ENCODE measurements at places on chromosomes 16 and 17.
A peak's percentile ranks its signal among the peaks of the same experiment; 100 is the strongest.

DNA sequence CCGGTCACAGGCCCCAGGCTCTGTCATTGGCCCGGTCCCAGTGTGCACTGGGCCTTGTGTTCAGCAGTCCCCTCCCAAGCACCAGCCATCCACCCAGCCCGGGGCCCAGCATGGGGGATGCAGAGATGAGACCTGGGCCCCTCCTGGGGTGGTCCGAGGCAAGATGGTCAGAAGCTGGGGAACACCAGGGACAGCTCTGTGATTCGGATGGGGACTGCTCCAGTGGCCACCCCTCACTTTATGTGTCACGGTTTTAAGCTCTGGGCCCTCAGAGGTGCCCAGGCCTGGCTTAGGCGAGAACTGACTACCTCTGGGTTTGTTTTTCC is 92.0 kb upstream of the PLCG2 start:
- no peak for DNase-seq

DNA sequence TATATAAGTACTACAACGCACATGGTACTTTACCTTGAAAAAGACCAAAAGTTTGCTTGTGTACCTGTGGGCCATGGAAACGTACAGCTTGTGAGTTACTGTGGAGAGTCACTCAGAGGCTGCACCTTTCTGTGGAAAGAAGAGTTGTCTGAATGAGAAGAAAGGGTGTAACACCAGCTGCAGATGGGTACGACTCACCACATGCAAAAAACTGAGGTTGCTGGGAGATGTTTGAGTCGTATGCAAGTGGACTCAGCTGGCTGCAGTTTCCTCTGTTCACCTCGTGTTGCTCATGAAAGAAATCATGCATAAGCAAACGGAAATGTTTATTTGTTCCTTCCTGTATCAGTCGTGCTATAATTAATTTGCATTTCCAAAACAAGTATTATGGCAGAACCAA is 22.4 kb upstream of the DYNLRB2 start:
- no peak for DNase-seq

DNA sequence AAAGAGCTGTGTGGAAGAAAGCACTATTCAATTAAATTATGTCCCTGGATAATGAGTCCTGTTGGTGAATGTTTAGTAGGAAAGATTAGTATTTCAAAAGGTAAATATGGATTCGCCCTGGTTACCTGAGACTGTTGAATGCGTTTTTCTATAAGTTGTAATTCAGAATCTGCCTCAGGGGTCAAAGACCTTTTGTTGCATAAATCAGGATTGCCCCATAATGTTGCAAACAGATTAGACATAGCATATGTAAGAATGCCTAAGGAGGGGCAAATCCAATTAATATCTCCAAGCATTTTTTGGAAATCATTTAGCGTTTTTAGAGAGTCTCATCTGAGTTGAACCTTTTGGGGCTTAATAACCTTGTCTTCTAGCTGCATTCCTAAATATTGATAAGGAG is 70.1 kb upstream of the ARL4D start:
- no peak for DNase-seq

DNA sequence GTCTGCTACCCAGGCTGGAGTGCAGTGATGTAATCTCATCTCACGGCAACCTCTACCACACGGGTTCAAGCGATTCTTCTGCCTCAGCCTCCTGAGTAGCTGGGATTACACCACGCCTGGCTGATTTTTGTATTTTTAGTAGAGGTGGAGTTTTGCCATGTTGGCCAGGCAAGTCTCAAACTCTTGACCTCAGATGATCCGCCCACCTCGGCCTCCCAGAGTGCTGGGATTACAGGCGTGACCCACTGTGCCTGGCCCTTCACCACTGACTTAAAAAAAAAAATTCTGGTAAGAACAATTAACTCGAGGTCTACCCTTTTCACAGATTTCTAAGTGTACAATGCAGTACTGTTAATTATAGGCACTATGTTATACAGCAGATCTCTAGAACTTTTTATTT is 279.4 kb downstream of the PARN start:
- no peak for DNase-seq

DNA sequence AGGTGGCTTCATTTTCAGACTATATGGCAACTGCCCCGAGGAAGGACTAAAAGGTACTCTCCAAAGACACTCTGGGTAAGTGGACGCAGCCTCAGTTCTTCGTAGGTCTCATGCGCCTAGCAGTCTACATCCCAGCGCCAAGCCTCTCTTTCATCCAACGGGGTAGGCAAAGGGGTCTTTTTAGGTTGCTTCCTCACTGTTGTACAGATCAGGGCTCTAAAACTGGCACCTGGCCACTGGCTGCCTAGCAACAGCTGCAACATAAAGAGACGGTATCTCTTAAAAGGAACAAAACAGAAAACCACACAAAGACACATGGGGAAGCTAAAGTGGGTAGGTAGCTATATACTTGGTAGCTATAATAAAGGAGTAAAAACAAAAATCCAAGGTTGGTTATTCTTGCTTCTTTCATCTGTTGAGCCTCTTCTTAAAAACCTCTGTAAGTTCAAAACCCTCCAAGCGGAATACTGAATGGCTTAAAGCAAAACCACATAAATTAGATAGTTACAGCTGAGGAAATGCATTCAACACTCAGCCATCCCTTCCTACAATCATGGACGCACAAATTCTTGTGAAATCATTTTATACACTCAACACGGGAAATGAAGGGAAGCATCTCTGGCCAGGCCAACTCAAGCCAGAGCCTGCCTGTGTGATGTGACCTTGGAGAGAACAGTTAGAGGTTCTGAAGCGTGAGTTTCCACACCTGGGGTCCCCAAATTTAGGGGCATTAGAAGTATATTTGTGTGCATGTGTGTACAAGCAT is 22.7 kb downstream of the CYTH1 start:
- no peak for DNase-seq

DNA sequence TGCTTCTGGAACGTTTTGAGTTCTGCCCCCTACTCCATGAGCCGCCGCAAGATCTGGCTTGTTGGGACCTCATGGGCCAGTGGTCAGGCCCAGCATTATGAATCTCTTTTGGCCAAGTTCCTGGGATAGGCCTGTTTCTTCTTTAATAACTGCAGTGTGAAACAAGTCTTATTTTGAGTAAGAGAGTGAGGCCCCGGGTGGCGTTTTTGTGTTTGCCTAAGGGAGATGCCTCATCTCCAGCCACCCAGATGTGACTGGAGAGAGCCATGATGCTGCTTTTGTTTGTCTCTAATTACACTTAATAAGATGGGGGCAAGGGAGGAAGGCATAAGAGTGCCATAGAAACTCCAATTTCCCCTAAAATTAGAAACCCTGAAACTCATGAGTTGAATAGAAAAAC is 39.8 kb downstream of the KSR1 start:
- DNase-seq, result no peak

- DNase-seq, result no peak
Observed at GRCh38 chr16:84175350-84176081, 11.3 kb downstream of the TAF1C start.

DNA sequence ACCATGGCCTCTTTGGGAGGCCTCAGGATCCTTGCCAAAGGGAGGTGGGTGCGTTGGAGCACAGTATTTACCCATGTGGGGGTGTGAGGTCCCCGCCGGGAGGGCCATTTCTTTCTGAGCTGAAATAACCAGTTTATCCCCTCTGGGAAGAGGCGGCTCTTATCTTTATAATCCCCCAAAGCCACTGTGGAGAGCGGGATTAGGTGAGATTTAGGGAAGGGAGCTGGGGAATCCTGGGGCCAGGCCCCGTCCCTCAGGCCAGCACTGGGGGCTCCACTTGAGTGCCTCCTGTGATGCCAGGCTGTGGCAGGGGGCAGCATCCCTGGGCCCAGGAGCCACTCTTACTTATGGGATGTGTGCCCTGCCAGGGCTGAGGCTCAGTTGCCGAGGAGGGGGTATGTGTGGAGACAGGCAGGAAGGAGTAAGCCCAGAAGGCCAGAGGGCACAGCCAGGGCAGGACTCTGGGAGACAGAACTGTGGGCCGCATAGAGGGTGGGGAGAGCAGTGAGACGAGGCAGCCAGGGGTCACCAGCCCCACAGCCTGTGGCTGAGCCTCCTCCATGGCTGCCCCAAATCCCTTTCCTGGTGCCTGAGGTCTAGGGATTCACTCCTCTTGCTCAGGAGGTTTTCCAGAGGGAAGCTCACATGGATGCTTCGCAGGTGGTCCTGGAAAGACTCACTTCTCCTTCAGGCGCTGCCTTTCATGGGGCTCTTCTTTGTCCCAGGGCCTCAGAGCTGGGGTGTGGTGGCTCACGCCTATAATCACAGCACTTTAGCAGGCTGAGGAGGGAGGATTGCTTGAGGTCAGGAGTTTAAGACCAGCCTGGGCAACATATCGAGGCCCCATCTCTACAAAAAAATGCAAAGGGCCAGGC is 25.0 kb downstream of the TMEM94 start:
- DNase-seq, result peak; percentile 89

- no peak for DNase-seq
Observed at GRCh38 chr16:10033556-10033955, 148.7 kb downstream of the GRIN2A start.

DNA sequence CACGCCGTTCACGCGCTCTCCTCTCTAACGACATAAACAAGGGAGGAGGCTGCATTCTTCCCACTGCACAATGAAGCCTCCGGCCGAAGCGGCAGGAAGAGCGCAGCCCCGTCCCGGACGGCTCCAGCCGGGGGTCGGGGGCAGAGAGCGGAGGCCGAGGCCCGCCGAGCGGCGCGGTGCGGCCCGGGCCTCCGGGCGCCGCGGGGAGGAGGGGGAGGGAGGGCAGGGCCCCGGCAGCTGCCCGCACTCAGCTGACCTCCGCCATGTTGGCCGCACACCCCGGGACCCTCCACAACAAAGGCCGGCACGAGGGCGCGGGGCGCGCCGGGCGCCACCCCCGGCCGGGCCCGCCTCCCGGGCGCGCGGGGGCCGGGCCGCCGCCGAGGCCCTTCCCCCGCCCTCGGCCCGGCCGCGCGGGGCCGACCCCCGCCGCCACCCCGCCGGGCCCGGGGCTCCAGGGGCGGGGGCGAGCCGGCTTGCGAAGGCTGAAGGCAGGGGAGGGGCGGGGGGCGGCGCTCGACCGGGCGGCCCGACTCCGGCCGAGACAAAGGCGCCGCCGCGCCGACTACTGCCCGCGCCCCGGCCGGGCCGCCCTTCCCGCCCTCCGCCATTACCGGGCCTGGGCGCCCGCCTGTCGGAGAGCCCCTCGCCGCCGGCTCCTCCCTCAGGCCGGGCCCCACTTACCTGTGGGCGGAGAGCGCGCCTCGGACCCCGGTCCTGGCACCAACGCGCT is 527 bp downstream of the SIAH1 start:
- DNase-seq, result peak; percentile 68

DNA sequence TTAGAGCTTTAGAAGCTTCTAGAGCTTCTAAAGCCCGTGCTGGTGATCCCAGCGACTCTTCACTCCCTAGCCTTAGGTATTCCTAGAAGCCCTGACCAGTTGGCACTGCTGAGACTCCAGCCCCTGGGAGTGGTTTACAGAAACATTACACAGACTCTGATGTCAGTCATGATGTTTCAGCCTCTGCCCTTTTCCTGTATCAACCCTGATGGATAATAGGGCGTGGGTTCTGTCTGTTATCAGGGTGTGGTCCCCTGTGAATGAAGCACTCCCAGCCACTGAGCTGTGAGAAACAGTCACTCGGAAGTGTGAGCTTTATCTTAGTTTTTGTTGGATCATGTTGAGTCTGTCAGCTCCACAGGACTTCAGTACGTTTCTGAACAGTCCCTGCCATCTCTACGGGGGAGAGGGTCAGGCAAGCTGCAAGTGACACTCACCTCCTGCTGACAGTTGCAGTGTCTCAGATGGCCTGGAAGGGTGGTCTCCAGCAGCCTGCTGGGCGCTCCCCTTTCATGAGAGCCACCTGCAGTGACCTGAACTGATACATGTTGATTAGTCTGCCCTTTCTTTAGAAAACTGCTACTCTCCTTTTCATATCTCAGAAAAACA is 12.8 kb downstream of the GOSR2 start:
- DNase-seq, result no peak

- no peak for DNase-seq
Observed at GRCh38 chr17:56773124-56773523, 60.6 kb downstream of the C17orf67 start.

- no peak for DNase-seq
Observed at GRCh38 chr16:86346034-86346433, 164.3 kb upstream of the FOXF1 start.

- peak; percentile 99 for DNase-seq
Observed at GRCh38 chr17:76726231-76726775, at the start of gene JMJD6. Gene JMJD6 (minus strand): TSS chr17:76726606. CDS start chr17:76726475, 131 bp downstream.

DNA sequence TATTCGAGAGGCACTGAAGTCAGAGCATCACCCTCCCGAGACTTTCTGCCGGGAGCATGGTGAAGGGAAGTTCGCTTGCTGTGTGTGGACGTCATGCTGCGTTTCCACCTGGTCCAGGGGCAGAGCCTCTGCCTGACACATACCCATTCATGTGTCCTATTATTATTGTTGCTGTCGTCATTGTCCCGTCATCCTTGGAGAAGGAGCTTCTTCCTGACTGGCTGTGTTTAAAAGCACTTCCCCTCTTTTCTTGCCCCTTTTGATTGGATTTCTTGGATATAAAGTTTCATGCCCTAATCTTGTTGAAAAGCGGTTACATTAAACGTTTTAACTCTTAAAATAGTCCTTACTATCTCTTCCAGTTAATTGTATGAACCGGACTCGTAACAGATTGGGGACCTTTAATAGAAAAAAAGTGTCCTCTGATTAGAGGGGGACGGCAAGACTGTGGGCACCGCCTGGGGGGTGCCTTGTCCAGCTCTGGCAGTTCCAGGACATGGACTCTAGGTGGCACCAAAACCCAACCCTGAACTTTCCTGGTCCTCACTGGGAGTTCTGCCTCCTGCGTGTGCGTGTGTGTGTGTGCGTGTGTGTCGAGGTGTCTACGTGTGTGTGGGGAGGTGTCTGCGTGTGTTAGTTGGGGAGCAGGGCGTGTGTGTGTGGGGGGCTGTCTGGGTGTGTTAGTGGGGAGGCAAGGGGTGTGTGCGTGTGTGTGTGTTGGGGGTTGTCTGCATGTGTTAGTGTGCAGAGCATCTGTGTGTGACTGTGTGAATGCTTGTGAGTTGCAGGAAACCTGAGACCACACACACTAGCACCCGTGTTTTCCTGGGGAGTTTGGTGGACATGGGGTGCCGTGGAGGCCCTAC is 133.3 kb upstream of the CIBAR2 start:
- peak; percentile 44 for DNase-seq

- peak; percentile 26 for DNase-seq
Observed at GRCh38 chr17:17416007-17416399, 60.8 kb upstream of the MED9 start.

- no peak for DNase-seq
Observed at GRCh38 chr16:1394367-1394951, 20.0 kb downstream of the UNKL start.

DNA sequence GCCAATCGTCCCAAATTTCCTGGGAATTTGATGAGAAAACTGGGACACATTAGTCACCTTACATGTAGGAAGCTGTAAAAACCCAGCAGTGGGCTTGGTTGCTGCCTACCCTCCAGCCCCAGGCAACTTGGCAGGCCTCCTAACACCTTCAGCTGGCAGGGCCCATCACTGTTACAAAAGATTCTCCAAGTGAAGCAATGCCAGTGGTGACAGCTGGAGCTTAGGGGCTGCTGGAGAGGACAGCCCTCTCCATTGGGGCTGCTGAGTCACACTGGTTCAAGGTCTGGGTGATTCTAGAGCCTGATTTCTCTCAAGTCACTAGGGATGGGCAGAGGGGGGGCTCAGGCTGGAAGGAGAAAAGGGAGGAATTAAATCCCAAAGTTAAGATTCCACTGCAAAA is 180.6 kb downstream of the COPRS start:
- no peak for DNase-seq

All from WERI-Rb-1 (cell line).